NAMALWA (cell line): ENCODE measurements at places on chromosomes 1 and 21.

DNA sequence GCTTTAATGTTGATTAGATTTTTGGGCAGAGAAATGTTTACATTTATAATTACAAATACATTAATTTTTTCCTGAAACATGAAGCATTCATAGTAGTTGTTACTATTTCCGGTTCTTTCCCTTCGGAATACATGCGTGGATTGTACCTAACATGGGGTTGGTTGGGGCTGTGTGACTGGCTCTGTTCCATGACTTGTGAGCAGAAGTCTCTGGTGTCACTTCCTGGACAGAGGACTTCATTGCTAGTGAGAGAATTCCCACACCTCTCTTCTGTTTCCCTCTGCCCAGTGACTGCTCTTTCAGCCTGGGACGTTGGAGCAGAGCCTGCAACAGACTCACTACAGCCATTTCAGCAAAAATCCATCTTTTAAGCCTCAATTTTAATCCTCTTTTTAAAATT, 231.4 kb downstream of the GRIK1 start:
- no peak for DNase-seq

DNA sequence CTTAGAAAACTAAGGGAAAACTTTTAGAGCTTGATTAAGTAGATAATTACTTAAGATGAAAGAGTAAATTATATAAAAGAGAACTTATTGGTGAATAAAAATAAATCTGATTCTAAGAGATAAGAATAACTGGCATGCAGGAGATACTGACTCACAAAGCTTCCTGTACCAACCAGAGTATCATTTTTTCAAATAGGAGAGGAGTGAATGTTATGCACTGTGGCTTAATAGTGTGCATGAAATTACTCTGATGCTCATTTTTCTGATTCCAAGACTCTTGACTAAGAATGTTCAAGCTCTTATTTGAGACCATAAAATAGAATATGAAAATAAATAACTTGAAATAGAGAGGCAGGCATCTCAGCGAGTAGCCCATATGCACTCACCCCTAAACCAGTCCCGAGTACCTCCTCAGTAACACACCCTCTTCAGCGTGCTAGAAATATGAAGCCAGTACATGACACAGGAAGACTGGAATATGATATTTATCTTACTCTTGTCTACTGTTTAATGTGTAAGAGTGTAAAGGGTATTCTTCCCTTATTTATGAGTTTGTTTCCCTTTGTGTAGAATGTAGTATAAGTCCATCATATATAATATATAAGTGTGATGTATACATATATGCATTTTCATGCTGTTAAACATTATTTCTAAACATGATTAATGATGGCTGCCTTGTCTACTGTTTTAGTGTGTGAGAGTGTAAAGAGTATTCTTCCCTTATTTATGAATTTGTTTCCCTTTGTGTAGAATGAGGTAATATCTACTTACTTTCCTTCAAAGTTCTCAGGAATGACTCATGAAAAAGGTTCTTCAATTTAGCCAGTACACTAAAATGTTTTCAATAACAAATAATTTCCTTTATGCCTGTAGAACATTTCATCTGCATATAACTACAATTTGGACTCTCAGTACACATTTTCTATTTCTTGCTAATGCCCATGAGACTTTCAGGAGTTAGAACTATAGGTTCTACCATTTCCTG, 99.2 kb upstream of the PALMD start:
- DNase-seq = no peak

DNA sequence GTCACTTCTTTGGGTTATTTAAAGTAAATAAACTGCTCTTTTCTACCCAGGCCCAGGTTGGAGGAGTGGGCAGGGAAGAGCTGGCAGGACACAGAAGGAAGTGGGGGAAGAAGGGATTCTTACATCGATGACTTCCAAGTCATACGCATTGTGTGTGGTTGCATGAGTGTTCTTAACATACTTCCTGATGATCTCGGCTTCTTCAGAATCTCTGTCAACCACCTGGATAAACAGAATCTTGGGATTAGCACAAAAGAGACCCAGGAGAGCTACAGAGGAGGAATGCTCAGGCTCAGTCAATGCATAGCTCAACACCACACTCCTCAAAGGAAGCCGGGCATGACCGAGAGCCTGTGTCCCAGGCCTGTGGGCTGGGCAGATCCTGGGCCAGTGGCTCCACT, 42.1 kb downstream of the PARP1 start:
- DNase-seq = no peak

DNA sequence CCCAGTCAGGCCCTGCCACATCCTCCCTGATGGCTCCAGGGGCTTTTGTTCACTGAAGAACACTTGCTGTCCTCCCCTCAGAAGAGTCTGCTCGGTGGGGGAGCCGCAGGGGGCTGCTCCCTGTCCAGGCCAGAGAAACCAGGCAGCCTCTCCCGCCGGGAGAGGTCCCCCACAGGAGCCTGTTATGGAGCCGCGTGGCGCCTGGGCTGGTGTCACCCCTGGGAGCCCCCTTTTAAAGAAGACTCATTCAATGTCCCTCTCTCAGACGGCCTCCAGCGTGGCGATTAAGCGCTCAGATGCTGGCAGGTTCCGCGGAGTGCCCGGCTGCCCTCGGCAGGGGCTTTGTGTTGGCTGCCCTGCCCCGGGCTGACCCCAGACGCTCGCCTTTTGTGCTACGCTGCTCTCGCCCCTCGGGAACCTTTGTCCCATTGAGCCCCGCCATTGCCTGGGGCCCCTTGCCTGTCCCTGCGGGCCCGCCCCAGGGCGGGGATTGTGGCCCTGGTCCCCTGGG, 43.1 kb downstream of the SKI start:
- DNase-seq = no peak

DNA sequence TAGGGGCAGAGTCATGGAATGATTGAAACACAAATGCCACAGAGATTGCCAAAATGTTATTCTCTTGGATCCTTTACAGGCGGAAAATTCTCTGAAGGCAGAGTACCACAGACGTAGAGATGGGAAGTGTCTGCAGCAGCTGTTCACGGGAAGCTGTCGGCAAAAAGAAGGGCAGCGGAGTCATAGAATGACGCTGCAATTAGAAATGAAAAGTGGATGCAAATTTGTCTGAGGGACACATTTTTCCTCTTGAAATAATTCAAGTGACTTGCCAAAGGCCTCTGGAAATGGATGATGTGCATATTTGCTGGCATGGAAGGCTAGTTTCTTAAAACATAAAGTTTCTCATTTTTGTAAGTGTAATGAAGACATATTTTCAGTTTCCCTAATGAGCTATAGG, 77.5 kb upstream of the PLD5 start:
- DNase-seq = no peak

DNA sequence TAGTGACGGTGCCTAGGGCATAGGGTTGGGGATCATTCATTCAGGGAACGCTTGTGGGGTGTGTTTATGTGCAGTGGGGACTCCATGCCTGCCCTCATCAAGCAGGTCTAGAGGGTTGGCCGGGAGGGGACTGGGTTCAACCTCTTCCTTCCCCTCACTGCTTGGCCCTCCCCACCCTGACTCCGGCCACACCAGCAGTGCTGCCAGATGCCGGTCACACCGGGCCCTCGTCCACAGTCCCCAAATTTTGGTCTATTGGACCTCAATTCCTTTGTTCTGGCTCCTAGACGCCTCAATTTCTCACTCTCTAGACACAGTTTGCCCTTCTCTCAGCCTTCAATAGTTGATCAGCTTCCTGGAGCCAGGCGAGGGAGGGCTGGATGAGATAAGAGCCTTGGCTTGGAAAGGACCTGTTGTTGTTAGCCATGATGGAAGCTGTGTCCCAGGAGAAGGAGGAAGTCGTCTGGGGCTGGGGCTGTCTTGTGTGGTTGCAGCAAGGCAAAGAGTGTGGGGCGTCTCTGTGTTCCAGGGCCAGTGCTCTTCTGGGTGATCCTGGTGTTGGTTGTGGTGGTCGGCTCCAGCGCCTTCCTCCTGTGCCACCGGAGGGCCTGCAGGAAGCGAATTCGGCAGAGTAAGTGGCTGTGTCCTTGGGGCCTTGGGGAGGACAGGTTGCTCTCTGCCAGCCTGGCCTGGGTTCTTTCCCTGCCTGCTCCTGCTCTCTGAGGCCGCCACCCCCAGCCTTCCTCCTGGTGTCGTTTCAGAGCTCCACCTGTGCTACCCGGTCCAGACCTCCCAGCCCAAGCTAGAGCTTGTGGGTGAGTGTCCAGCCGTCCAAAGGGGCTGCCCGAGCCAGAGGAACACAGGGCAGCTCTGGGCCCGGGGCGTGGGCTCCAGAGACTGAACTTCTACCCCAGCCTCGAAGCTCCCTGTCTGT, 41.1 kb upstream of the TNFRSF1B start:
- DNase-seq = no peak

DNA sequence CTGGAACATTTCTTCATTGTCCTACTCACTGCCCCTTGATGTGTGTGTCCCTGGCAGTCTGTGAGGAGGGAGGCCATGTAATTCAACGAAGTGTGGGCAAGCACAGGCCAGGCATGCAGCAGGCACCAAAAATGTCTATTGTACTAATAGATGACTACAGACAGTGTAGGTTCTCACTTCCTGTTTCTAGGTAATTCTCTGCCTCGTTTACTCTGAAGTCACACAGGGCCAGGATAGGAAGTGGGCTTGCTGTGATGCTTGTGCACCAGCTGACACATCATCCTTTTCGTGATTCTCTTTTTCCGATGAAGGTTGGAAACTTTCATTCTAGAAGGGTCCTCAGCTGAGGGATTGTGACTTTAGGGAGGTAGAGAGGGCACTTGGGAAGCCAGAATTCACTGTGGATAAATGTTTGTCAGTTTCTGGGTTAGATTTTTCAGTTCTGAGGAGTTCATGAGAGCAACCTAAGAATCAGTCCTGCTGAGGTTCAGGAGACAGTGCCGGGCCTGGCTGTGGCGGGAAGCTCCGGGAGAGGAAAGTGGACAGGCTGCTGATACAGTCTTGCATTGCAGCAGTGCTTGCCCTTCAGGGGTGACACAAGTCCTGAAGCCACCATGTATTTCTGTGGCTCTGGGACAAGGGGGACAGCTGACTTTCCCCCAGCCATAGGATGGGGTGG, 4.3 kb upstream of the CSF1 start:
- DNase-seq = peak; percentile 61

DNA sequence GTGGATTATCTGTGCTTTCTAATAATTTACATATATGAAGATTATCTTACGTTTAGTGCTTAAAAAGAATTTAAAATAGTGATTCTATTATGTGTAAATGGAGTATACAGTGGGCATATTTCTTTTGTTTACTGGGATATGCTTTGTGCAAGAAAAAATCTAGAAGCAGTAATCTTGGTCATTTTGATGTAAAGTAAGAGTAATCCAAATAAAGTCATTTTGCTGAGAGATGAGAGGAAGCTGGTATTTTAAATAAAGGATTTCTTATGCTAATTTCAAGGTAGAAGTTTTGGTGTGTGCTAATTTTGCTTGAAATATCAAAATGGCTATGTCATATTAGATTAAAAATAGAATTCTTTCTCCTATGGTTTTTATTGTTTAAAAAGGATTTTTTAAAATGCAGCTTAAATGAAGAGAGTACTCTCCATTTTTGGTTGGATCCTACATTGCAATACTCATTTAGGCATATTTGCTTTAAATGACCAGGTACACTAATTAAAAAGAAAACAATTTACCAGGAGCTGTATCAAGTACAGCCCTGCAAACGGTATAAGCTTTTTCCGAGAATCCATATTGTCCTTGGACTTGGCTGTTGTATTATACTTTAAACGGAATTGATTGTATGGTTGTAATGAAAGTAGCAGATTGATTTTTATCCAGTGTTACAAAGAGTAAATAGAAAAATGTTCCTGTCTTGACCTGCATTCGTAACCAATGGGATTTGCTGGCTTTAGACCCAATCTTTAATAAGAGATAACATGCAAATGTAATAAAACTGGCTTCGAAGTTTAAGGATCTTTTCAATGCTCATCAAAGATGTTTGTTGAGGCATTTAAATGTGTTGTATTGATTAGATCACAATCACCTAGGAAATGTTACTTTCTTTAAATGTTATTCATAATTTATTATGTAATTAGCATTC, 574.7 kb downstream of the USP25 start:
- no peak for DNase-seq

DNA sequence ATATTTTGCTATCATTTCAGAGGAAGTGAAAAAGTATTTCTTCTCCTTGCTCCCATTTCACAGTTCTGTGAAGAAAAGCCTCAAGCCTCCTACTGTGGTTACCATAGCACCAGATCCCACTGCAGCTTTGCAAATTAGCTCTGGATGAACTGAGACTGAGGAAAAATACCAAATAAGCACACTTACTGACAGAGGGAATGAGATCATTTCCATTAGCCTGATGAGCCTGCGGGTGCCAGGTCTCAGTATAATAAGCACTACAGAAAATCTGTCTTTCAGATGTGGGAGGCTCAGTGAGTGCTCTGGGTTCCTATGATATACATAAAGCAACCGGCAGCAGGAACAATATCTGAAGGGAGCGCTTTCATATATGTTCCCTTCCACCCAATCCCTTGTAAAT, 21.4 kb downstream of the XKR8 start:
- DNase-seq = no peak

DNA sequence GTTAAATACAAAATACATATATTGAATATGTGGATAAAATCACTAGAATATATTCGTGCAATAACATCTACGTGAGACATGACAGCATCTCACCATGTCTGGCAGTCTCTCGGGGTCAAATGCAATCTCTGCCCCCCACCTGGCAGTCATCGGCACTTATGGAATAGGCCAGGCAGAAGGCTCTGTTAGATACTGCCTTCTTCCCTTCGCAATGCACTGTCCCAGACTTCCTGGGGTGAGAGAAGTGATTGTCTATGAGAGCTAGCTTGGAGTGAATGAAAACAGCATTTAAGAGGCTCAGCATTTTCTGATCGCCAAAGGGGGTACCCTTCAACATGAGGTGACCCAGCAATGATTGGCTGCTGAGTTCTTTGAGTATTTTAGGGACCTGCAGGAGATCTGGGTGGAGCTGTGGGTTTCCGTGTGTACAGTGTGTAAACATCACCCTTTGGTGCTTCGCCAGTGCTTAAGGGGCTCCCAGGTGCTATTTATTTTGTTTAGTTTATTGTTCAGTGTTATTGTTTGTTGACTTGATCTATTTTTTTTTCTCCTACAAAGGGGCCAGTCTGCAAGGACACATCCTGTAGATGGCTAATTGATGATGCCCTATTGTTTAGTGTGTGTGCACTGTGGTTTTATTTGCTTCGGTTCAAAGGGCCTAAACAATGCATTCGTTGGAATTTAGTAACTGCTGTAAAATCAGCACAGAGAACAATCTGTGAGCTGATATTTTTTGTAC, 10.2 kb downstream of the ERG start:
- DNase-seq = no peak

GRCh38 chr1:39205102-39205780, 746 bp downstream of the MACF1 start:
- DNase-seq = no peak

GRCh38 chr1:25889470-25889869, 14.0 kb upstream of the PAQR7 start:
- DNase-seq = no peak

DNA sequence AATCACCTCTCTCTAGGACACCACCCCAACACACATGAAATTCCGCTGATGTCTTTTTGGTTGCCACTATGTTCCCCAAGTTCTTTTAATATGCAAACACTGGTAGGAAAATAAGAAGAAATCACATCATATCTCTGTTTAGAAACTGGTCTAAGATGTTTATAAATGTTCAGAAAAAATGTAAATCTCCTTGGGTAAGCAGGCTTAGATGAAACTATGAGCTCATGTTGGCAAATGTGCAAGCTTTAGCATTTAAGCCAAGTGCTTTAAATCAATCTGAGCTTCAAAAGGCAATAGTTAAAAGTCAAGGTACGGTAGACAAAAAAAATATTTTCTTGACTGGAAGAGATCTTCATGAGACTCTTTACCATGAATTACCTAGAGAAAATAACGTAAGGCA, 25.2 kb upstream of the SLAMF9 start:
- no peak for DNase-seq
